Fibroblast of gingiva (primary cell): ENCODE measurements at places on chromosomes 5 and 9.

DNA sequence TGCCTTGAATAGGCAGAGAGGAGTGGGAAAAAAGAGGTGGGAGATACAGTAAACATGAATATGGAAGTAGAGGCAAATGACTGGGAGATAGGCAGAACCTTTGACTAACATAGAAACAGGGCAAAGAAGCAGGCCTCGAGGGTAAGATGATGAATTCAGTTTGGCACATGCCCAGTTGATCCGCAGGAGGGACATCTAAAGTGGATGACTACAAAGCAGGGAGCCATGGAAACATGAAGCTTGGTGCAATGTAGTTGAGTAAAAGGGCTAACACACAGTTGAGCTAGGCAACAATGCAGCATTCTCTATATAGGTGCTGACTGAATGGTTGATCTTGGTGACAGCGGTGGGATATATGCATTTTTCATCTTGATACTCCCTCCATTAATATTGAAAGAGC lies 253.8 kb downstream of the DMRT2 start:
- no peak for DNase-seq

GRCh38 chr5:107743373-107744000 lies 72.8 kb upstream of the EFNA5 start:
- DNase-seq, result peak; percentile 36

DNA sequence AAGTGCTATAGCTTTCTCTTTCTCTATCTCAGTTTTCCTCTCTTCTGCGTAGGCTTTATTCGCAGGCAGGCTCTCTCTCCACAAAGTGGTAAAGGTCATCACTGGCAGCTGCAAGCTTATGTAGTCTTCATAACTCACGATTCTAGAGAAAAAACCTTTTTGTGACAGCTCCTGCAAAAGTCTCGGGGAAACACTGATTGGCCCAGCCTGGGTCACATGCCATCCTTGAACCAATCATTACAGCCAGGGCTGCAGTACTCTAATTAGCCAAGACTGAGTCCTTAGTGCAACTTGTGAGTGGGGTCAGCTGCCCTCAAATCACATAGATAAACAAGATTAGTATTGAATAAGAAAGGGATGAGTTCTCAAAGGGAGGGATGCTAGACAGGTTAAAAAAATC lies 18.3 kb upstream of the FRMPD1 start:
- no peak for DNase-seq

DNA sequence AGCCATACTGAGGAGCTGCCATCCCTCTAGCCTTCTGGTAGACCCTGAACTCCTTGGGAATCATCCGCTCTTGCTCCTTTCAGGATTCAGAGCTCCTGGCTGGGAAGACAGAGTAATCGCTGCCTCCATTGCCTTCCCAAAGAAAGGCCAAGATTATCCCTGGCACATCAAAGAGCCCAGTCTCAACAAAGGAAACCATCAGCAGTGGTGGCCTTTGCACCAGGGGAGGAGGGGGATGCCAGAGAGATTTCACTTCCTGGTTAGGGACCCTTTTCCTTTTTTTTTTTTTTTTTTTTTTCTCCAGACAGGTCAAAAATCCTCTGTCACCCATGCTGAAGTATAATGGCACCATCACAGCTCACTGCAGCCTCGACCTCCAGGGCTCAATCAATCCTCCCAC lies 16.0 kb upstream of the ERGIC1 start:
- no peak for DNase-seq

DNA sequence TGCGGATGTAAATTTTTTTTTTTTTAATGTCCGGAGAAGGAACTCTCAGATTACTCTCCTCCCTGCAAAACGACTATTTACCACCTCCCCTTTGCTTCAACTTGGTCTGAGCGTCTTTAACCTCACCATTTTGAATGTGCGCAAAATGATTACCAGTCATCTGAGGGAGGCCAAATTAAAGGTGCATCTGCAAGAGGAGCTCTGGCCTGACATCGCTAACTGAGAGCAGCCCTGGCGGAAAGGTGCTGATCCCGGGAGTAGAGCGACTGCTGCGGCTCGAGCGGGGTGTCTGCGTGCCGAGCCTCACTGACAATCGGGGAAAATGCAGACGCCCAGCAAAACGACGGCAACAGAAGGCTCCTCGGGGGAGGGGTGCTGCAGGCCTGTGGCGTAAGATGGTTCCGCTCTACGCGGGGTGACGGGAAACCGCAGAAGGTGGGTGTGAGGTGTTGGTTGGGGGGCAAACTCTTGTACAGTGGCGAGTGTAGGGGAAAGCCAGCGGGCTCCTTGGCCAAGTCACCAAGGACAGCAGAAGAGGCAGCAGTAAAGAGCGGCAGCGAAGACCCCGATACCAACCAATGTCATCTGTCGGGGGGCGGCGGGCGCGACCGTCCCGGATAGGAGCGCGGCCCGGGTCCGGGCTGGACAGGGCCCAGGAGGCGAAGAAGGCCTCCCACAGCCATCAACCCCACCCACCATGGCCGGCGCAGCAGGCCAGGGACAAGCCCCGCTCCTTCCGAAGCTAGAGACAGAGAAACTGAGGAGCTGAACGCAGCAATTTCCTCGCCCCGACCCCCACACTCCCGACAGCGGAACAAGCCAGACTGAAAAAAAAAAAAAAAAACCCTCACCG lies 557 bp downstream of the PJA2 start:
- peak; percentile 72 for DNase-seq

GRCh38 chr5:65483546-65484346 lies 2.0 kb upstream of the ADAMTS6 start:
- DNase-seq, result peak; percentile 77

- no peak for DNase-seq
These were observed at the start of gene BICD2 for GRCh38 chr9:92764381-92764987. Gene BICD2 (minus strand): TSS chr9:92764833. CDS start chr9:92764744, 89 bp downstream.

DNA sequence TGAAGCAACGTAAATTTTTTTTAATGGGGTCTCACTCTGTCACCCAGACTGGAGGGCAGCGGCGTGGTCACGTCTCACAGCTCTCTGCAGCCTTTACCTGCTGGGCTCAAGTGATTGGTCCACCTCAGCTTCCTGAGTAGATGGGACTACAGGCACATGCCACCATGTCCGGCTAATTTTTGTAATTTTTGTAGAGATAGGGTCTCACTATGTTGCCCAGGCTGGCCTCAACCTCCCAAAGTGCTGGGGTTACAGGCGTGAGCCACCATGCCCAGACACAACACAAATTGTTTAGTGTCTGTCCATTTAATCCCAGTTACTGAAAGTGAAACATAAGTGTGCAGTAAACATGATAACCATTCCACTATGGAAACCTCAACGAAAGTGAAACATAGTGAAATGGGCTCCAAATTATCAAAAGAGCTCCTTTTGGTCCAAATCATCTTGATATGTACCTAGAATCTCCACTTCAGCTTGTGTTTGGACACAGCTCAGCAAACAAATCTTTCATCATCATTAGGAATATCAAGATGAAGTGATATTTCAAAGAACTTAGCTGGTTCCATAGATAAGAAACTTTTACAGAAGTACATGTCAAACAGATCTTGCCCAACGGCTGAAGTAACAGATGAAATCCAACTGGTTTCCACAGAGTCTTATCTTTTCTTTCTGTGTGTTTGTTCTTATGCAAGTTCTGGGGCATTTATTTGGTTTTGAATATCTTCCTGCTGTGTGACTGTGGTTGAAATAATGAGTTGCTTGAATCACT lies 41.2 kb upstream of the PLPP1 start:
- DNase-seq, result peak; percentile 13

GRCh38 chr5:64292611-64293215 lies 127.1 kb downstream of the RNF180 start:
- no peak for DNase-seq

DNA sequence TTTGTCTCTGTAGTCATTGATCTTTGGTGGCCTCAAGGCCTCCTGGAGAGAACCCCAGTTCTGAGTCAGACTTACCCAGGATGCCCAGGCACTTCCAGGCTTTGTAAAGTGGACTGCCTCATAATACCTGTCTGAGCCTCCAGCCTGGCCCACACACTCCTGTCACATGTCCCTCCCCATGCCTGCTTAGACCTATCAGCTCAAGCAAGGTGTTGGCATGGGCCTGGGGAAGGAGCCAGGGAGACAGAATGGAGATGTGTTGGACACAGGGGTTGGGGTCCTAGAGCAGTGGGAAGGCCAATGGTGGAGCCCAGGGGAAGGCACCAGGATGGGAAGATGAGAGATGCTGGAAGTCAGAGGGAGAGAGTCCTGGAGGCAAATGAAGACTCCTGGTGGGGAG lies 136.2 kb downstream of the CFAP90 start:
- DNase-seq, result no peak

DNA sequence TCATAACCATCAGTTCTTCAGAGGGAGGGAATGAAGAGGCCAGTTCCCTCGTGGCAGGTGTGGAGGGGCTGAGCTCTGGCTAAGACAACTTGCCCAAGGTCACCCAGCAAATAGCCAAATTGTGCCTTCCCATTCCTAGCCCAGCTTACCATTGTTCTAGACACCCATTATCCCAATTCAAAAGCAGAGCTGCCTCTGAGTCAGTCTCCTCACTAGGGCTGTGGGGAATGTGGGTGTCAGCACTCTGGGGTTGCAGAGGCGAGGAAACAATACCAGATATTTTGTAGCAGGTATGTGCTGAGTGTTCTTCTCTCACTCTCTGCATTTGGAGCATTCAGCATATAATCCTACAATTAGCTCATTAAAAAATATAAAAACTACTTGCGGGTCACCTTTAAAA lies 270.8 kb downstream of the PSAT1 start:
- no peak for DNase-seq

DNA sequence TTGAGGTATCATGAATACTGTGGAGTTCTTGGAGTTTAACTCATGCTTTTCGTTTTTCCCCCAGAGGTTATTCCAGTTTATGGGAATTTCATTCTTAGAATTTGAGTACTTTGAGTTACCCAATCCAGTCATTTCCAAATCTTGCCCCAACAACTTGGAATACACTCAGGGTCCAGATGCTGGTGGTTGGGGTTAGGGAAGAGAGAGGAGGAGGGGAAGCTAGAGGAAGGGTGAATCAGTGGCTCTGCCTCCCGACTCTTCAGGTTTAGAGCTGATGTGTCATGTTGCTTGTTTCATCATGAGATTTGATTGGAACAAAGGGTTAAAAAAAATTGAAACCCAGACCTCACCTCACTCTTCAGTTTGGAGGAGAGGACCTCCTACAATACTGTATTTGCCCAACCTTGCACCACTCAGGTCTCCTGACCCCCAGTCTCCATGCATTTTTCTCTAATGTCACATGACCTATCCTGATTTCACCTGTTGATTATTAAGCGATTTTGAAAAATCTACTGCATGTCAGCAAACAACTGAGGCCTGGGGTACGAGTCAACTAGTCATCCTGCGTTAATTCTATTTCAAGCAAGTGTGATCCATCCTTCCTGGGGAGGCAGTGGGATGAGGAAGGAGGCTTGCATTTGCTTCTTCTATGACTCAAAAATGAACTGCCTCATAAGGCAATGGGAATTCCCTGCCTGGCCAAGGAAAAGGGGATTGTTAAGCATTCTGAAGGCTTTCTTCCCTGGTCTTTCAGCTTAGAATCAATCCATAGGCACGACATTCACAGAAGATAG lies 6.2 kb upstream of the SLC1A3 start:
- peak; percentile 71 for DNase-seq

DNA sequence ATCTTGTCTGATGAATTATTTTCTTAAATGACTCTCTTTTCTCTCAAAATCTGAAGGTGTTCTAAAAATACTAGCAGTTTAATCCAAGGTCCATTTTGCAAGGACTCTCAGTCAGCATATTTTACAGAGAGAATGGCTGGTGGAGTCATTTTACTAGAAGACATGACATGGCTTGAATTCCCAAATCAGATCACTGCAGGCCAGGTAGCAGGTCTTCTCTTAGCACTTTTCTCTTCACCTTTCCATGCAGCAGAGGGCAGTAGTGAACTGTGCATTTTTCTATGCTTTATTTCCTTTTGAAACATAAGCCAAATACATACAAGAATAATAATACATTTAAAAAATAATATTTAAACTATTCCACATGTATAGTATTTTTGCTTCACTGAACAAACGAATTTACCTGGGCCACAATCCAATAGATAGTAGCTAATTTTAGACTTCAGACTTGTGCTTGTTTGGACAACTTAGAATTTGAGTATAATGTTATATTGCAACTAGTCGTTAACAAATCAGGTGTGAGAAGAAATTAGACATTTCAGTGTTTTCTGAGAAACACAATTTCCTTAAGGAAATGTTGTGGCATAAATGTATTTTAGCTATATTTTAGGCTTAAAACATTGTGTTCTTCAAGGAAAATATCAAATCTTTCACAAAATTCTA lies 289.4 kb upstream of the DAB2 start:
- DNase-seq, result peak; percentile 48

- no peak for DNase-seq
These were observed 32.9 kb upstream of the AOPEP start for GRCh38 chr9:94693485-94694204.

GRCh38 chr5:58838729-58839128 lies 255.9 kb downstream of the RAB3C start:
- DNase-seq, result no peak
